ENCODE measurements at places on chromosomes 2 and 18. TPM values are rescaled to one million over a fixed set of nuclear protein-coding genes. Genes with fewer than 3 reads are reported as not detected.

Gene FZD7
- total RNA-seq = 0.68 TPM

DNA sequence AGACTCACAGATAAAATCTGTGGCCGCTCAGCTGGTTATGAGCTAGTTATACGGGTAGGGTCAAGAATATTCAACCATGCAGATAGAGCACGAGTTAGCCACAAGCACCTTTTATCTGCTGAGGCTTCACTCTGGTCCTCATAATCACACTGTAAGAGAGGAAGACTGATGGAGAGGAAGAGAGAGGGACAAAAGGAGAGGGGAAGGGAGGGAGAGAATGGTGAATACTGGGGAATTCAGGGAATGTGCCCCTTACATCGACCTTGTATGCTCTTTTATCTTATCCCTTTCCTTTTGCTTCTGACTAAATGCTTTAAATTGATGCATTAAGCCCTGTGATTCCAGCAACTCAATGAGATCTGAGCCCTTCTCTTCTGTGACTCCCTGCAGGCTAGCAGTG lies 333.1 kb downstream of the DSEL start:
- no peak for DNase-seq
- no peaks in the 10 kb centered on the region for H3K36me3 ChIP-seq
- no peaks in the 10 kb centered on the region for H3K4me1 ChIP-seq
- no peak overlapping the region for H3K4me3 ChIP-seq
- H3K27ac ChIP-seq = no peak overlapping the region
- H3K27me3 ChIP-seq = peaks cover 13% of the 10 kb centered on the region

DNA sequence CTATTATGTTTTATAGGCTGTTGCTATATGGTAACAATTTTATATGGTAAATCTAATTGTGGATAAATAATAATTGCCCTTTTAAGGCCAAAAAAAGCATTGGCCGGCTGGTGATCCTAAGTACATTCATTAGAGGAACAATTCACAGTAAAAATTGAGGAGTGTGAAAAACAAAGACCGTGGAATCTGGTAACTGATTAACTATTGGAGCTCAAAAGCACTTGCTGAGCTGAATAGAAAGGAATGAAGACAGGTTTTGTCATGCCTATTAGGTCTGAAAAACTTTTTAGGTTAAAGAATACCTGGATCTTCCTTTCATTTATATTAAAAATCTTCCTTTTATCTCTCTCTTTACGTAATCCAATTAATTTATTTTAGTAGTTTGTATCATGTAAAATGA lies 18.5 kb upstream of the RBBP8 start:
- no peak overlapping the region for H3K27ac ChIP-seq
- peaks cover 2% of the 10 kb centered on the region for H3K36me3 ChIP-seq
- peaks cover 5% of the 10 kb centered on the region for H3K27me3 ChIP-seq

DNA sequence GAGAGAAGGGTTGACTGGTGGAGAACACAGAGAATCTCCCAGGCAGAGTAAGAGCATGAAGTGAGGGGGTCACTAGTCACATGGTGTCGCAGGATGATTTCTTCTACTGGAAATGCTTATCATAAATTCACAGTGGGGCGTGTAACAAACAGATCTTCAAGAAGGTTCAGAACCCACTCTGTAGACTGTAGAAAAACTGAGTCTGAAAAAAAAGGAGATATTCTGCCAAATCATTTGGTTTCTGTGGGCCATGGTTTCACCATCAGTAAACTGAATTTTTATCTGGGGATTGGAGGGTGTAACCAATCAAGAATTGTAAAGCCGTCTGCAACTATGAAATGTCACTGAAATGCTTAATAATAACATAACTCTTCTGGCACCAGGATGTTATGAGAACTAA lies 15.0 kb downstream of the TPGS2 start:
- H3K4me3 ChIP-seq = no peak overlapping the region
- DNase-seq = no peak
- H3K4me1 ChIP-seq = peaks cover 8% of the 10 kb centered on the region

- H3K36me3 ChIP-seq = no peaks in the 10 kb centered on the region
- no peak for DNase-seq
- no peaks in the 10 kb centered on the region for H3K4me1 ChIP-seq
Observed at GRCh38 chr2:217988840-217989204, 14.0 kb downstream of the TNS1 start.

Measured in activated naive CD8-positive, alpha-beta T cell treated with anti-CD3 and anti-CD28 coated beads for 36 hours (primary cell).